Activated CD4-positive, CD25-positive, alpha-beta regulatory T cell treated with anti-CD3 and anti-CD28 coated beads, Interleukin-2, amount 50 U/mL, for 72 hours (primary cell): ENCODE measurements at places on chromosomes 6 and 20.

- no peak for DNase-seq
Measured at GRCh38 chr6:147108259-147108910, 95.8 kb upstream of the STXBP5 start.

DNA sequence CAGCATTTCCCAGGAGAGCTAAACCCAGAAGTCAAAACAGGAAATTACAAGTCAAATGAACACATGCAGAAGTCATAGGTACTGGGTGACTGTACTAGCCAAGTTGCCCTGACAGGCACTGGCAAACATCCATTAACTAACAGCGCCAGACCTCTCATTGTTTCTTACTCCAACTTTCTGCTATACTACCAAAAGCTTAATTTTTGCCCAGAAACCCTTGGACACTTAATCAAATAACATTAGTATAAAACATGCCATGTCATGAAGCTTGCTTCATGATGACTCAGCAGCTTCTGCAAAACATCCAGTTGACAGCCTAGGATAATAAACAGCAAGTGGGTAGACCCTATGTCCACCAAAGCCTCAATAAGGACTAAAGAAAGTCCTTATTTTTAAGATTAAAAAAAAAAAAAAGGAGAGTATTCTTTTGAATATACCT lies 3.5 kb downstream of the NUP153 start:
- no peak for DNase-seq

GRCh38 chr6:166474721-166475565 lies 92.2 kb upstream of the MPC1 start:
- DNase-seq: no peak

GRCh38 chr6:40713002-40713719 lies 126.0 kb upstream of the LRFN2 start:
- DNase-seq: no peak

DNA sequence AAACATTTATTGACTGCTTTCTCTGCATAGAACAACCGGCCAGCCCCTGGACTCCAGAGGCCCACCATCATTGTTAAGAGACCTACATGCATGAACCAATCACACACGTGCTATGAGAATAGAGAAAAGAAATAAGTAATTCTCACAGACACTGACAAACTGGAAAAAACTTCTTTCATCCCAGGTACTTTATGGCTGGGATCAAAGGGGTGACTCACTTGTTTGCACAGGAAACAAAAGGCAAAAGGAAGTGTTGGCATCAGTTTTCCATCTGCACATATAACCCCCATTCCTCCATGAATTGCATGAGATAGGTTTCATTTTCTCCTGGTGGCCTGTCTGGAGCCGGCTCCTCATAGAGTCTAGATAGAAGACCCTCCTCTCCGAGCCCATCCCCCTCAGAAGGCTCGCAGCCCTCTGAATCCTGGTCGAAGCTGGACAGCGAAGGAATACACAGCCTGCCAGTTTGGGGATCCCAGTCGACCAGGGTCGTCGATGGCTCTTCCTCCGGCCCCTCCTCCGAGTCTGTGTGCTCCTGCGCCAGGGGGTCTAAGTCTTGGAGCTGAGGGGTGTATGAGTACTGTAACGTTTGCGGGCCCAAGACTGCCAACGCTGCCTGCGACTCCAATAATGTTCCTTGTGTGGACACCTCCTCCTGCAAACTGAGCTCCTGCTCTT lies 43.3 kb downstream of the IL20RA start:
- DNase-seq: no peak

DNA sequence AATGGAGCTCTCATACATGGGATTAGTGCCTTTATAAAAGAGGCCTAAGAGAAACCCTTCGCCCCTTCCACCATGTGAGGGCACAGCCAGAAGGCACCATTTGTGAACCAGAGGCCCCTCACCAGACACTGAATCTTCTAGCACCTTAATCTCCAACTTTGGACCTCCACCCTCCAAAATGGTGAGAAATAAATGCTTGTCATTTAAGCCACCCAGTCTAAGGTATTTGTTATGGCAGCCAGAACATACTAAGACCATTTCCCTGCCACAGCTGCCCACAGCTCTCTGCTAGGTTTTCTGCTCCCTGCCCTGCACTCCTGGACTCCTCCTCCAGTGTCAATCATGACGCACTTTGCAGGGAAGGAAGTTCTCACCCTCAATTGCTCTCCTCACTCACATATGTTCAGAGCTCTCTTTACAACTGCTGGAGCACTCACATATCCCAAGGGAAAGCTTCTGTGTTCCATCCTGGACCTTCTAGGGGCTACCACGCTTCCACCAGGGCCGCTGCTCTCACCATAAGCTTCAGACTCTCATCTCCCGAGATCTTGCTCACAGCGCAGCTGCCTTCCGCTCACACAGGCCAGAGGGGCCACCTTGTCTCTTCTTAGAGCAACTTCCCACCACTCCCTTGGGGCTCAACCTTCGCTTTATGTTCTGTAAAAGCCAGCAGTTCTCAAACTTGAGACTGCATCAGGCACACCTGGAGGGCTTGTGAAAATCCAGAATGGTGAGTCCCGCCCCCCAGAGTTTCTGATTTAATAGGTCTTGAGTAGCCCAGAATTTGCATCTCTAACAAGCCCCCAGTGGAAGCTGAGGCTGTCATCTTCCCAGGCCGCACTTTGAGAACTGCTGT lies 1.6 kb upstream of the LY86 start:
- DNase-seq: no peak

DNA sequence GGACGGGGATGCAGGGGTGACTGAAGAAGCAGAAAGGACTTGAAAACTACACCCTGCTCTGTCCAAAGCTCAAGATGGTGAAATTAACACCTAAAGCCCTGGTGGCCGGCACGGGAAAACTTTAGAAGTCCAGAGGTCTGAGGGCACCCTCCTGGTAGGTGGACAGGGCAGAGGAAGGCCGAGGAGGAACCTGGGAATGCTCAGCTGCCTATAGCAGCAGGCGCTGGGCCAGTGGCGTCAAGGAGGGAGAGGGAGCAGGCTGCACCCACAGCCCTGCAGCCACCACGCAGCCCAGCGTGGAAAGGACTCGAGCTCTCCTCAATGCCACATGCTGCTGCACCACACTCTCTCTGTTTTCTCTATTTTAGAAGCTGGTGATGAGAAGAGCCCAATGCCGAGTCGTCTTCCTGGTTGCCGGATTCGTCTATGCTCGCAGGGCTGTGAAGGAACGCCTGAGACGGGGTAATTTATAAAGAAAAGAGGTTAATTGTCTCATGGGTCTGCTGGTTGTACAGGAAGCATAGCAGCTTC lies 248.3 kb upstream of the AFDN start:
- DNase-seq: no peak

DNA sequence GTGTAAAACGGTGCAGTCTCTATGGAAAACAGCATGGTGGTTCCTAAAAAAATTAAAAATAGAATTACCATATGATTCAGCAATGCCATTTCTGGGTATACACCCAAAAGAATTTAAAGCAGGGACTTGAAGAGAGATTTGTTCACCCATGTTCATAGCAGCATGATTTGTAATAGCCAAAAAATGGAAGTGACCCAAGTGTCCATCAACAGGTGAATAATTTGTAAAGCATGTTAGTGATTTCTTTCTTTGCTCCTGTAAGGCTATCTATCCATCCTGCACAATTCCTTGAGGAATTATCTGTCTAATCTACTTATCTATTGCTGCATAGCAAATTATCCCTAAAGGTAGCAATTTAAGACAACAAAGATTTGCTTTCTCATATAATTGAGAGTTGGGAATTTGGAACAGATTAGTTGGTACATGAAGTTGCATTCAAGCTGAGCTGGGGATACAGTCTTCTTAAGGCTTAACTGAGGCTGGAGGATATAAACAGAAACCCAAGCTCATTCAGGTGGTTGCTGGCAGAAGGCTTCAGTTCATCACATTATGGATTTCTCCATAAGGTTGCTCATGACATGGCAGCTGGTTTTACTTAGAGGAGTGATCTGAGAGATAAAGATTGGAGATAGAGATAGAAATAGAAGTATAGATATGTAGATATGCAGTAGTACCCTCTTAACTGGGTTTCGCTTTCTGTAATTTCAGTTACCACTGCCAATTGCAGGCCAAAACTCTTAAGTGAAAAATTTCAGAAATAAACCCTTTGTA lies 62.0 kb downstream of the IL22RA2 start:
- no peak for DNase-seq

- DNase-seq: no peak
Measured at GRCh38 chr6:92577077-92577719, 842.2 kb downstream of the EPHA7 start.

- no peak for DNase-seq
Measured at GRCh38 chr6:138240476-138241245, 22.4 kb upstream of the PBOV1 start.

GRCh38 chr6:158460602-158461169 lies 99.2 kb upstream of the TMEM181 start:
- DNase-seq: no peak

- no peak for DNase-seq
Measured at GRCh38 chr6:46376562-46377061, 114.6 kb downstream of the RCAN2 start.

DNA sequence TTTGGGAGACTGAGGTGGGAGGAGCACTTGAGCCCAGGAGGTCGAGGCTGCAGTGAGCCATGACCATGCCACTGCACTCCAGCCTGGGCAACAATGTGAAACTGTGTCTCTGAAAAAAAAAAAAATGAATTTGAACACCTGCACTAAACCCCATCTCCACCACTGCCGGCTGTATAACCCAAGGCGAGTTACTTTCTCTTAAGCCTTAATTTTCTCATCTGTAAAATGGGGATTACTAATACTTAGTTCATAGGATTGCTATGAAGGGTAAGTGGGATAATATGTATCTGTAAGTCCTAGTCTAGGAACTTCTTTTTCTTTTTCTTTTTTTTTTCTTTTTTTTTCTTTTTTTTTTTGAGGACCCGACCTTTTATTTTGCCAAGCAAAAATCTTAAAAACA lies 61.5 kb downstream of the SHLD1 start:
- DNase-seq: no peak

DNA sequence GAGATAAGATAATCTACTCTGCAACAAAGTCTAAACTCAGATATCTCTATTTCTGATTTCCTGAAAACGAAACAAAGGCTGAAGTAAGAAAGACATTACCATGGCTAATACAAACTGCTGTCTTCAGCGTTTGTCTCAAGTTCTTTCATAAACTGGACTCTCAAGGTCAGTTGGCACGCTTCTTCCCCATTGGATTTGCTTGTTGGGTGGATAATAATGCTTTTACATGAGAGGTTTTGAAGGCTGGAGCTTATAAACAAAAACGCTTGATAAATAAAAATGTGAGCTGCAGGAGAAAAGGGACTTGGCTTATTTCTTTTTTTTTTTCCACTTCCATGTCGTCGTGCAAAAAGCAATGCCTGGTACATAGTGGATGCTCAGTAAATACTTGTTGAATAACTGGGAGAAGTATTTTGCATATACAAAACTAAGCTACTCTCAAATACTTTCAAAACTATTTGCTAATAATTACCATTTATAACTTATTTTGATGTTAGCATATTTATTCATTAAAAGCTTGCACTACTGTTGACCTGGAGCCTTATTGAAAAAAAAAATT lies 65.7 kb upstream of the EEF1A1 start:
- no peak for DNase-seq

GRCh38 chr6:140275725-140276124 lies 901.3 kb upstream of the CITED2 start:
- DNase-seq: no peak

DNA sequence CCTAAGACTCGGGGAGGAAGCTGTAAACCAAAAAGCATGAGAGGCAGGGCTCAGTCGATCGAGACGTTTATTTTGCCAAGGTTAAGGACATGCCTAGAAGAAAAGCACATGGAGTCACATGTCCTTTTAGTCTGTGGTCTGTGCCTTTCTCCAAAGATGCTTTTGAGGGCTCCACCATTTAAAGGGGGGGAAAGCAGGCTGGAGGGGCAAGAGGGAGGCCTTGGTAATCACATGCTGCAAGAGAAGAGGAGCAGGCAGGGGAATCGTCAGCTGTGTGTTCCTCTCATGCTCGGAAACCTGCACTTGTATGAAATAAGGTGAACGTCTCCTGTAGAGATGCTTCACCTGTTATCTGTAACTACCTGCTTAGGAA lies 9.1 kb upstream of the YTHDF1 start:
- DNase-seq: no peak
